ENCODE measurements at places on chromosomes 1 and 21. TPM values are rescaled to one million over a fixed set of nuclear protein-coding genes. Genes with fewer than 3 reads are reported as not detected.

The INAVA gene
- 50.2 TPM for polyA plus RNA-seq

The CFHR5 gene
- not detected for polyA plus RNA-seq

The CR1L gene
- not detected for polyA plus RNA-seq

The LCE1F gene
- not detected for polyA plus RNA-seq

The ACOT11 gene
- 1.8 TPM for polyA plus RNA-seq

The CYP4Z1 gene
- not detected for polyA plus RNA-seq

The RNF186 gene
- not detected for polyA plus RNA-seq

The FAM163A gene
- polyA plus RNA-seq, result not detected

The GPATCH4 gene
- polyA plus RNA-seq, result 85.3 TPM

The GJC2 gene
- 0.40 TPM for polyA plus RNA-seq

The CYP2J2 gene
- 0.09 TPM for polyA plus RNA-seq

The LCE1C gene
- polyA plus RNA-seq, result not detected

The NHLH1 gene
- polyA plus RNA-seq, result 0.49 TPM

The GJB3 gene
- 0.75 TPM for polyA plus RNA-seq

The B3GALT2 gene
- not detected for polyA plus RNA-seq

The ADAMTS1 gene
- 0.18 TPM for polyA plus RNA-seq

The ICOSLG gene
- 0.79 TPM for polyA plus RNA-seq

The LDLRAD1 gene
- polyA plus RNA-seq, result not detected

The CD101 gene
- polyA plus RNA-seq, result 0.21 TPM

The DCDC2B gene
- polyA plus RNA-seq, result not detected

All from A549 (cell line).